D341Med (cell line): ENCODE measurements at places on chromosomes 1 and 21.

- no peak for DNase-seq
Measured at GRCh38 chr1:150545486-150546032, 3.6 kb upstream of the ADAMTSL4 start.

DNA sequence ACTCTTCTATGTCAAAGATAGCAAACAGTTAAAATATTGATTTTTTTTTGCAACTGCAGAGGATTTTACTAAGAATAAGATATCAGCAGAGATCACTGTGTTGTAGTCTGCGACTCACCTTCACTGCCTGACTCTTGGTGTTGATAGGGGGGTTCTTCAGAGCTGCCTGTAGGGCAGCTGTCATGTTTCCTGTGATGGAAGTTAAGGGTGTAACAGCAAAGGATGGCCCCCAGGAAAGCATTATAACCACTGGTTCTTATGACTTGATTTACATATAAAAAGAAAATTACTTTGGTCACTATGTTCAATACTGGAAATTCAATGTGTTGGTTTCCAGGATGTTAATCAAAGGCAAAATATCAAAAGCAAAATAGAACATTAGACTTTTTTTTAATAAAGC, 2.6 kb downstream of the ARPC5 start:
- DNase-seq: no peak

- DNase-seq: no peak
Measured at GRCh38 chr1:209710093-209710492, 5.4 kb downstream of the HSD11B1 start.

DNA sequence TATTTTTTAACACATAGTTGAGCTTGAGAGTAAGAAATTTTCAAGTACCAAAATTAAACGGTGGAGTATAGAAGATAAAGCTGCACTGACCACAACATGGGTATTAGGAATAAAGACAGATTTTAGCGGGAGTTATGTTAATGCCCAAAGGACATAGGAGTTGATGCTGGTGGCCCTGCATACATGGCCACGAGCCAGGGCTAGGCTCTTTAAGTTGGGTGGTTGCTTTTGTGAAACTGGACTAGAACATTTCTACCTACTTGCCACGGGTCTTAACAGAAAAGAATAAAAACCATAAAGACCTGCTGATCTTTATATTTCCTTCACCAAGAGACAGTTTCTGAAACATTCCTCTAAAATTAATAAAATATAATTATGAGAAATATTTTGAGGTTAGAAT, 14.9 kb downstream of the EDEM3 start:
- peak; percentile 32 for DNase-seq

- DNase-seq: no peak
Measured at GRCh38 chr1:159068886-159069285, 7.7 kb downstream of the AIM2 start.

DNA sequence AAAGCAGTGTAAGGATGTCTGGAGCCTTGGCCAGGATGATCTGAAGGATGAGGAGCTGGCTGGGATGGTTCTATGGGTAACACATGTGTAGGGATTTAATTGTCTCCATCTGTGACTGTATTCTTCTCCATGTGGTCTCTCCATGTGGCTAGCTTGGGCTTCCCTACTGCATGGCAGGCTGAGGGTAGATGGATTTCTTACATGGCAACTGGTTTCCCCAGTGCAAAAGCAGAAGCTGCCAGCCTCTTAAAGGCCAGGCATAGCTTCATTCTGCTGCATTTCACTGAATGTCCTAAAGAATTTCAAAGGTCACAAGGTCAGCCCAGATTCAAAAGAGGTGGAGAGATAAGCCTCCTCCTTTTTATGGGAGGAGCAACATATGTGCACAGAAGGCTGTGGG, 61.7 kb downstream of the XCL2 start:
- DNase-seq: no peak

GRCh38 chr1:116224561-116224960, 113.4 kb downstream of the MAB21L3 start:
- DNase-seq: no peak

- peak; percentile 61 for DNase-seq
Measured at GRCh38 chr1:99627615-99628014, 18.3 kb upstream of the PALMD start.

GRCh38 chr1:42686418-42686817, 4.2 kb downstream of the YBX1 start:
- DNase-seq: no peak

DNA sequence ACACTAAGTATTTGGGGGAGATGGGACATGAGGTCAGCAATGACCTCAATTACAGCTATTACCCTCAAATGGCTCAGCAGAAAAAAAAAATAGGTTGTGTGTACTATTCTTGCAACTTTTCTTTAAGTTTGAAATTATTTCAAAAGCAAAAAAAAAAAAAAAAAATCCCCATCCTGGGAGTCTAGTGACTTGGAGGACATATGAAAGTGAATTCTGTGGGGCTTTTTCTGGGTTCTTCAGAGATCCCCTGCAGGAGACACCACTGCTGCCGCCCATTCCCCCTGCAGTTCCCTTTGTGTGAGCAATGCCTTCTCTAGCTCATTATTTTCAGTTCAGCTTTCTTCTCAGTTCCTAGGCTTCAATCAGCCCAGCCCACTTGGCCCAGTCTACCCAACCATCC, 16.7 kb downstream of the HSD11B1 start:
- DNase-seq: no peak

DNA sequence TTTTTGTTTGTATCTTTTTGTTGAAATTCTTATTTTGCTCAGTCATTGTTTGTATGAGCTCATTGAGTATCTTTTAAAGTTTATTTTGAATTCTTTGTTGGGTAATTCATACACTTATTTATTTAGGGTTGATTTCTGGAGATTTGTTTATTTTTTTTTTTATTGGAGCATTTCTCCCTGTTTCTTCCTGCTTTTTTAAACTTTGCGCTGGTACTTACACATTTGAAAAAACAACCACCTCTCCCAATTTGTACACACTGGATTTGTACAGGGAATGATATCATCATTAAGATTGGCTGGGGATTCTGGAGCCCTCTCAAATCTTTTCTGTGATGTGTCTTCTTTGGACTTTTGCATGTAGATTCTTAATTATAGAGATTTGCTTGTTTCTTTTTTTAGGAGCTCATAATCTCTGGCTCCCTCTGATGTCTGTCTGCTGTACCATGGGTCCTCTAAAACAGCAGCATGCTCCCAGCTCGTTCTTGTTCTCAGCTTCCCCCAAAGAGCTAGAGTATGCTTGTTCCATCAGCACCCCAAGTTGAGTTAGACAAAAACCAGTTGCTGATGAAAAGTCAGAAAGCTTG, 310.7 kb downstream of the DUSP10 start:
- no peak for DNase-seq

DNA sequence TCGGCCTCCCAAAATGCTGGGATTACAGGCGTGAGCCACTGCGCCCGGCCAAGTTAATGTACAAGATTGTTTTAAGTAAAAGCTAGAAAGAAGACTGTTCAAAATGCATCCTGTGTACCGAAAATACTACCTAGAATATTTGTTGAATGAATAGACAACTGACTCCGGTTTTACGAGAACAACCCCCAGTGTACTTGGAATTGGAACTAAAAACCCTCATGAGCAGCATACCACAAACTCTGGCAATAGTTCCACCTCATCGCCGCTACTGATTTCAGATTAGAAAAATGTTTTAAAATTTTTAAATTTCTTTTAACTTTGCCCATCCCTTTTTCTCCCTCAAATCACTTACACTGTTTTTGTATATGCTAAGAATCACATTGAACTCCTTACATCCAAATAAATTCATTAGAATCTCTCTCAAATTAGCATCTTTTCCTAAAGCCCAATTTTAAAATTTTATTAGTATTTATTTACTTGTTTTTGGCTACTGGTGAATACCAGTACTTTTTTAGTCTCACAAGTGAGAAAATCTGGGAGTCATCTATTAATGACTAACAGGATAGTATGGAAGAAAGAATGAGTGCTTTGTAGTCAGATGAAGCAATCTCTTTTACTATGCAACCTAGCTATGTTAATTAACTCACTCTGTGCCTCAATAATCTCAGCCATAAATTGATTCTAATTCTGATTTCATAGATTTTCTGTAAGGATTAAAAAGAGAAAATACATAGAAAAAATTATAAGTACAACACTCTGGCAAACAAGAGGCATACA, 95.1 kb downstream of the GPATCH2 start:
- DNase-seq: no peak

DNA sequence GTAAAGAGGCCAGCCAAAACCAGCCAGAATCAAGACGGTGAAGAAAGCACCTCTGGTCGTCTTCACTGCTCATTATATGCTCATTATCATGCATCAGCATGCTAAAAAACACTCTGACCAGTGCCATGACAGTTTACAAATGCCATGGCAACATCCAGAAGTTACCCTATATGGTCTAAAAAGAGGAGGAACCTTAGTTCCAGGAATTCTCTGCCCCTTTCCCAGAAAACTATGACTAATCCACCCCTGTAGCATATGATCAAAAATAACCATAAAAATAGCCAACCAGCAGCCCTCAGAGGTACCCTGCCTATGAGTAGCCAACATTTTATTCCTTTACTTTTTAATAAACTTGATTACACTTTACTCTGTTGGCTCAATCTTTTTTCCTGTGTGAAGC, 34.2 kb upstream of the PBX1 start:
- no peak for DNase-seq

DNA sequence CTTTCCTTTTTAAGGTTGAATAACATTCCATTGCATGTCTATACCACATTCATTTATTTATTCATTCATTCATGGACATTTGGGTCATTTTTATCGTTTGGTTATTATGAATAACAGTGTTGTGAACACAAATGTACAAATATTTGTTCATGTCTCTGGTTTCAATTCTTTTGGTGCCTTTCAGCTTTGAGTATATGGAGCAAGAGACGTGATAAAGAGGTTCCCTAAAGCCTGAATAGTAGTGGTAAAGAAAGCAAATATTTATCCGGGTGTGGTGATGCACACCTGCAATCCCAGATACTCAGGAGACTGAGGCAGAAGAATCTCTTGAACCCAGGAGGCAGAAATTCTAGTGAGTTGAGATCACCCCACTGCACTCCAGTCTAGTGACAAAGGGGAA, 5.3 kb upstream of the RLF start:
- DNase-seq: no peak

DNA sequence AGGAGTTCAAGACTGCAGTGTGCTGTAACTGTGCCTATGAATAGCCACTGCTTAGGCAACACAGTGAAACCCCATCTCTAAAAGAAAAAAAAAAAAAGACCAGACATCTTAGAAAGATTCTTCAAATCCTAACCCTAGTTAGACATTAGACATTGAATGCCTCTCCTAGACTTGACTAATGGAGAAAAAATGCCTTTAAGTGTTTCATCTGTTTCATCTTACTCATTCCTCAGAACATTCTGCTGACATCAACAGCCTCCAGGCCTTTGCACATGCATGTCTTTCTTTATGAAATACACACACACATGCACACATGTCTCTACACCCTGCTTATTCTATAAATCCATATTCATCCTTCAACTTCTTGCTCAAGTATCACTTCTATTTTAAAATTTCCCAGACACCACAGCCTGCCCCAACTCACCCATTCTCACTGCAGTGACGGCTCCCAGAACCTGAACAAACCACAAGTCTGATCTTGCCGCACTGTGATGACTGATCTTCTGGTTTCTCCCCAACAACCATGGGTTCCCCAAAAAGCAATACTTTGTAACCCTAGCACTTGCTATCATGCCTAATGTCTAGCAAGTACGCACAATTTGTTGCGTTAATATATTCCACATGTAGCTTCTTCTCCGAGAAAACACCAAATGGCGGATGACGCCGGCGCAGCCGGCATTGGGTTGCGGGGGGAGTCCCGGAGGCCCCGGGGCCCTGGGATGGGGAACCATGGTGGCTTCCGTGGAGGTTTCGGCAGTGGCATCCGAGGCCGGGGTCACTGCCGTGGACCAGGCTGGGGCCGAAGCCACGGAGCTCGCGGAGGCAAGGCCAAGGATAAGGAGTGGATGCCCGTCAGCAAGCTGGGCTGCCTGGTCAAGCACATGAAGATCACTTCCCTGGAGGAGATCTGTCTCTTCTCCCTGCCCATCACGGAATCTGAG, 37.4 kb downstream of the LRRC52 start:
- DNase-seq: no peak

GRCh38 chr1:59394706-59395425, 98.0 kb downstream of the FGGY start:
- DNase-seq: no peak

GRCh38 chr1:38826886-38827285, 32.7 kb downstream of the RRAGC start:
- no peak for DNase-seq

GRCh38 chr1:20723537-20724363, 5.9 kb upstream of the KIF17 start:
- DNase-seq: no peak

GRCh38 chr1:22800629-22801028, 90.0 kb downstream of the EPHB2 start:
- no peak for DNase-seq

DNA sequence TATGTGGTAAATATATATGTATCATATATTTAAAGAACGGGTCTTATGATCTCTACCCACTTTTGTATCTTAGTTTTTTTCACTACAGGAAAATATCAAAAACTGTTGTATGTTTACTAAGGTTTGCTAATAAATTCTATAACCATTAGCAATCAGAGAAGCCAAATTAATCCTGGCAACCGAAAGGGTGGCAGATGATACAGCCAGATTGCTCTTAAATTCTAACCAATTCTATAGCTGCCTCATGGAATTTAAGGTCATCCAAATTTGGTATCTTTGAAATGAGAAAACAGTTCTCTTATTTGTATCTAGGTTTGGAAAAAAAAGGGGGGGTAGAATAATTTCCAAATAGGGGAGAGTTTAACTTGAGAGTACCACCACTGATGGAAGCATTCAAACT, 591.2 kb downstream of the SMYD3 start:
- DNase-seq: no peak

DNA sequence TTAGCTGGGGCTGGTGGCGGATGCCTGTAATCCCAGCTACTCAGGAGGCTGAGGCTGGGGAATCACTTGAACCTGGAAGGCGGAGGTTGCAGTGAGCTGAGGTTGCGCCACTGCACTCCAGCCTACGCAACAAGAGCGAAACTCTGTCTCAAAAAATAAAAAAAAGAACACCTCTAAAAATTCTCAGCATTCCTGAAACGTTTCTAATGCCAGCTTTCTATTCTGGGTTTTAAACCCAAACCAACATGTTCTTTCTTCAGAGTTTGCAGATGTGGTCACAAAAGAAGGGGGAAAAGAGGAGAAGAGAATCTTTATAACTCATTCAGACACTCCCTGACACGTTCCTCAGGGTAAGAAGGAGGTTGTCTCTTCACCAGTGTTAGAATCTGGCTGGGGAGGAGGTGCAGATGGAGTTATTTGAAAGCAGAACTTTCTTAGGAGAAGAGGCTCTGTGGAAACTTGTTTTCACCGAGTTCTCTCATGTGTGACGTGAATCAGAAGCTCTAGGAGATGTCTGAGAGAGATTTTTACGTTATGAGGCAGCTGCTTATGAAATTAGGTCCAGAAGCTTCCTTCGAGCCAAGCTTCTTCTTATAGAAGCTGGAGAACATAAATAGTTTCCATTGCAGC, 17.8 kb upstream of the CNR2 start:
- no peak for DNase-seq
